ENCODE measurements at places on chromosomes 1 and 21. TPM values are rescaled to one million over a fixed set of nuclear protein-coding genes. Genes with fewer than 3 reads are reported as not detected.

GRCh38 chr1:208821939-208822338, 577.8 kb upstream of the PLXNA2 start:
- no peaks in the 10 kb centered on the region for H3K27me3 ChIP-seq
- H3K36me3 ChIP-seq: no peaks in the 10 kb centered on the region
- H3K27ac ChIP-seq: no peak overlapping the region
- H3K4me1 ChIP-seq: no peaks in the 10 kb centered on the region
- H3K4me3 ChIP-seq: no peak overlapping the region

The TBX19 gene
- 0.47 TPM for total RNA-seq

The SLFNL1 gene
- 0.03 TPM for total RNA-seq

- no peak for DNase-seq
- H3K36me3 ChIP-seq: no peaks in the 10 kb centered on the region
- no peaks in the 10 kb centered on the region for H3K27me3 ChIP-seq
These were observed 36.3 kb upstream of the RCC2 start for GRCh38 chr1:17475752-17476151.

The TFF2 gene
- not detected for total RNA-seq

The THEMIS2 gene
- total RNA-seq: 0.09 TPM

The RGS7 gene
- total RNA-seq: 0.37 TPM

DNA sequence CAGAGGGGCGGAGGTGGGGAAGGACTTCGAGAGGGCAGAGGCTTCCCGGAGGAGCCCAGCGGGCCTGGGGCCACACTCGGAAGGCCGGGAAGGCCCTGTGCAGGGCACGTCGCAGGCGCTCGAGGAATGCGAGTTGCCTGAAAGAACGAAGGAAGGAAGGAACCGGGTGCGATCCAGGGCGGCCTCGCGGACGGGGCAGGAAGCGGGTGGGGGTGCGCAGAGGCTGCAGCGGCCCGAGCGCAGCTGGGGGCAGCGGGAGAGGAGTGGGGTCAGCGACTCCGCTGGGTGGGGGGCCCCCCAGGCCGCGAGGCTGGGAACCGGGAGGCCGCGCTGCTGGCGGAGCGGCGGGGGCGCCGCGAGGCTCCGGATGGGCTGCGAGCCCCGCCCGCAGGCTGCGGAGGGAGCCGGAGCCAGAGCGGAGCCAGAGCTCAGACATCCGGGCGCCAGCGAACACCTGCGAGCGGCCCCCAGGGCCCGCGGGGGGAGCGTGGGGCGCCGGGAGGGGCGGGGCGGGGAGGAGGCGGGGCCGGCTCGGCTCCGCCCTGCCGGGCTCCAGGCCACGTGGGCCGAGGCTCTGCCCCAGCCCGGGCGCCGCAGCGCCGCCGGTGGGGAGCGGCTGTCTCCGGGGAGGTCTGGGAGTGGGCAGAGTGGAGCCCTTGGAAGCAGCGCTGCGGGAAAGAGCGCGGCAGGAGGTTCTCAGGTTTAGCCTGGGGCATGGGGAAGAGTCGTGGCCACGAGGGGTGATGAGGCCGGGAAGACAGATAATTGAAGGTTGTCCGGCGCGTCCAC, 4.6 kb downstream of the ID3 start:
- DNase-seq: peak; percentile 94
- H3K4me1 ChIP-seq: peaks cover 47% of the 10 kb centered on the region
- peaks cover 30% of the 10 kb centered on the region for H3K36me3 ChIP-seq
- peak overlapping the region; percentile 24 for H3K4me3 ChIP-seq
- peak overlapping the region; percentile 97 for H3K27ac ChIP-seq

GRCh38 chr1:244304656-244305055, 147.1 kb downstream of the ADSS2 start:
- H3K4me1 ChIP-seq: peaks cover 13% of the 10 kb centered on the region
- no peaks in the 10 kb centered on the region for H3K36me3 ChIP-seq

The TDRD5 gene
- total RNA-seq: not detected

The LENEP gene
- total RNA-seq: not detected

The LDLRAD1 gene
- not detected for total RNA-seq

The TSPEAR gene
- not detected for total RNA-seq

DNA sequence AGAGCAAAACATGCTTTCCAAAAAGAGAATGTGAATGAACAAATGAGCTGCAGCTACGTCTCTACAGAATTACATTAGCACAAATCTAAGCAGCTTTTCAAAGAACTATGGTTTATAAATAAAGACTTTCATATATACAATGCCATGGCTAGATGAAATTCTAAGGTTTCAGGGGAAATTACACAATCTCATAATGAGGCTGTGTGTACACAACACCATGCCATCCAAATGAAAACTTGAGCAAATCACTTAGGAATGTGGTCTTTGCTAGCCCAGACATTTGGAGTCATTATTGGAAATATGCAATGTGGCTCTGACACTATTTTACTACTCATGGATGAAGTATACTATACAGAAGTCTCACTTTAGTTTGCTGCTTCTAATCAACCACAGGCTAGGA, 37.5 kb downstream of the SPAG17 start:
- no peaks in the 10 kb centered on the region for H3K27me3 ChIP-seq
- no peaks in the 10 kb centered on the region for H3K36me3 ChIP-seq

The SLC50A1 gene
- 23.4 TPM for total RNA-seq

Measured in SJSA1 (cell line).